ENCODE measurements at places on chromosomes 11 and 22.

- no peak for DNase-seq
Measured at GRCh38 chr11:24453129-24453718, 43.6 kb upstream of the LUZP2 start.

GRCh38 chr22:38652859-38653258 lies 3.3 kb downstream of the FAM227A start:
- no peak for DNase-seq

GRCh38 chr22:36383110-36383581 lies 4.6 kb downstream of the MYH9 start:
- peak; percentile 42 for DNase-seq

- no peak for DNase-seq
Measured at GRCh38 chr11:46976182-46976854, 39.8 kb downstream of the CSTPP1 start.

GRCh38 chr11:26944866-26945664 lies 48.8 kb upstream of the FIBIN start:
- no peak for DNase-seq

DNA sequence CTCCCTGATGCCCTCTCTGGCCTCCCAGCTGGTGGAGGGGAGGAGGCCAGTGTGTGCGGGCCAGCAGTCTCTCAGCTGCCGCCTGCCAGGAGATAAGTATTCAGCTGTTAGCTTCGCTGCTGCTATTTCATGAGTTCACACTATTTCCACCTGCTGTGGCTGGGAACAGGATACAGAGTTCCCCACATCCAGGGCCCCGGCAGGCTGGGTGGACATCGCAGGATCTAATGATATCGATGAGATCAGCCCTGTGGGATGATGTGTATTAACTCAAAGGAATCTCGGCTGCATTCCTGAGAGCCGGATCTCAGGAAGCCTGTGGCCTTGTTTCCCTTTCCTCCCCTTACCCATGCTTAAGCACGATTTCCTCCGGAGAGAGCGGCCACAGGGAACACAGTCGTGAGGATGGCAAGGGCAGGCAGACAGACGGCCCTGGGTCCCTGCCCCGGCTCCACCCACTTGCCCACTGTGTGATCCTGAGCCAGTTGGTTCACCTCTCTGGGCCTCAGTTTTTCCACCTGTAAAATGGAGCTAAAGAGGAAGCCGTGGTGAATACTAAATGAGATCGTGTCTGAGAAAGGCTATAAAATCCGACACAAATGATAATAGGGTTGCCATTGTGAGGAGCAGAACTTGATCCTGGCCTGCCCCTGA lies 6.5 kb upstream of the PVALB start:
- no peak for DNase-seq

GRCh38 chr11:128670631-128671030 lies 23.2 kb upstream of the FLI1 start:
- DNase-seq = no peak

DNA sequence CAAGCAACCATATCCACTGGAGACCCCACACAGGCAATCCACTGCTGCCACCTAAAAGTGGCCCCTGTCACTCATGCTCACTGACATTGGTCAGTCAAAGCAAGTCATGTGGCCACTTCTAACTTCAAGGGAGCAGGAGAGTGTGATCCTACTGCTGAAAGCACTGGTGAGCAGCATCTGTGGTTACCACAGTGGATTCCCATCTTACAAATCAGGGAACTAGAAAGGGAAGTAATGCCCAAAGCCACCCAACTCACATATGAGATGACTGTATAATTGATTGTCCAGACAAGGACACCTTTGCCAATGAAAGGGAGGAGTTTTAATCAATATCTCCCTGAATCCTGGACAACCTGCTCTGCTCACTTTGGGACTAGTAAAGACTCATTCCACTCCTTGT lies 17.7 kb downstream of the RCN1 start:
- no peak for DNase-seq

DNA sequence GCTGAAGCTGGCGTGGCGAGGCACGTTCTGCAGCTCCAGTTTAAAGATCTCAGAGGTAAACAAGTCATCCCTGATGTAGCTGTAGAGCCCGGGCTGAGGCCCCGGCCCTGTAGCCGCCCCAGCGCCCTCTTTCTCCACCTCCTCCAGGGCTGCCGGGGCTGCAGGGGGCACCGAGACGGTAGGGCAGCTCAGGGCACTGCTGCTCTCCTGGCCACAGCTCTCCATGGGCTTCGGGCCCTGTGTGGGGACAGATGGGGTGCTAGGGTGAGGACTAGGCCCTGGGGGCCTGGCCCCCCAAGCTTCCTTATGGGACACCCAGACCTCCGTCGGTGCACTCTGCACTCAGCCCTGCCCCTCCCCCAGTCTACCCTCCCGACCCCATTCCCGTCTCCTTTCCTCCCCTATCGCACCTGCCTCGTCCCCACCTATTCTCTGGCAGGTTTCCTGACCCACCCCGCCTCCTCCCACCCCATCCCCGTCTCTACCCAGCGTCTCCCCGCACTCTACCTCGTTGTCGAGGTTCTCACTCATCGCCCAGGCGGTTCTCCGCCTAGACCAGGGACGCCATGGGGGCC lies 559 bp downstream of the RANBP1 start:
- DNase-seq = no peak

DNA sequence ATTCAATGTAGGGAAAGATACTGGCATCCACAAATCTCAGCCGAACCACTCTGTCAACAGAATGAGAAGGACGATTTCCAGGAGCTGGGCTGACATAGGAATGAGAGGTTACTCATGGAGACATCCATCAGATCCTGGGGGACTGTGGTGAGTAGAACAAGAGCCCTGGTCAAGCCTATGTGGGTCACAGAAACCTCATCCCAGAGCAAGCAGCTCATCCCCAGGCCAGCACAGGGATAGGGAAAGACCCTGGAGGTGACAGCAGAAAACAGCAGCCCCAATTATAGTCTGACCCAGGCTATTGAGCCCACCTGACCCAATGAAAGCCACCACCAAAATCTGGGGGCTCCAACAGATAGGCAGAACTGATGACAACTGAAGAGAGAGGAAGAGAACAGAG lies 128.0 kb upstream of the SERPIND1 start:
- no peak for DNase-seq

- DNase-seq = no peak
Measured at GRCh38 chr22:20173772-20174171, 22.9 kb upstream of the CCDC188 start.

DNA sequence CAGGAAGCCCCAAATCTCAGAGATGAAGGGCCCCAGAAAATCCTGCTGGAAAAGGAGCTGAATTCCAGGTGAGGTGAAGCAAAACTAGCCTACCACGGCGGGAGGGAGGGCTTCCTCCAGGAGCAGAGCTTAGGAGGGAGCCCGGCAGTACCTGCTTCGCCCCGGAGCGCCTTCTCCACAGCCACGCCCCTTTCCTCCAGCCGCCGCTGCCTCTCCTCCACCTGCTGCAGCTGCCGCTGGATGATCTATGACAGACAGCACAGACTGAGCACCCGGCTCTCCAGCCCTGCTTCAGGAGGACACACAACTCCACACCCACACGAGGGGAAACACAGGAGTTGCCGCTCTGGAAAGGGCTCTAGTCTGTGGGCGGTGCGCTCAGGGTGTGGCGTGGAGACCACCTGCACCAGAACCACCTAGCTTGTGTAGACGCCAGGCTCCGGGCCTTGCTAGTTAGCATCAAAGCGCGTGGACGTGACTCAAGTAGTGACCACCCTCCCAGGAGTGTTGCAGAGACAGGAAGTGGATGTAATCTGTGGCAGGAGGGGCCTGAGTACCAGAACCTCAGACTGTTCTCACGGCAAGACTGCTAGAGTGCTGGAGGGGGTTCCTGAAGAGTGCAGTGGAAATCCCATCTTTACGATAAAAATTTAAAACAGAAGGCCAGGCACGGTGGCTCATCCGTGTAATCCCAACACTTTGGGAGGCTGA lies 34.6 kb upstream of the BID start:
- DNase-seq = no peak

DNA sequence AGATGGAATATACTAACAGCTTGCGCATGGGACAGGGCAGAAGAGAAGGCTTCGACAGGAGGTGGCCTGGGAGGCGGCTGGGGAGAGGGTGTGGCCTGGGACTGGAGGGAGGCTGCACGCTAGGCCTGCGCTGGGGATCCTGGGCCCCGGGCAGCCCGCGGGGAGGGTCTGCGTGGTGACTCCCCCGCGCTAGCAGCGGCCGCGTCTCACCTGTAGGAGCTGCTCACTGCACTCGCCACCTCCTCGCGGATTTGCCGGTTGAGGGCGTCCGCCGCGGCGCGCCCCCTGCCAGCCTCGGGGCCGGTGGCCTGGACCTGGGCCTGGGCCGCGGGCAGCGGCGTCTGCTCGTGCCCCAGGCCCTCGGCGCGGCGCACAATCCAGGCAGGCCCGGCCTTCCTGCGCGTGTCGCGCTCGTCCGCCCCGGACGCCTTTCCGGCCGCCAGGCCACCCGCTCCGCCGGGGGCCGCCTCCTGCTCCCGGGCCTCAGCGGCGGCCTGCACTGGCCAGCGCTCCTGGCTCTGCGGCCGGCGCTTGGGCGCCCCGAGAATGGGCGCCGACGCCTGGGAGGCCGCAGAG lies 1.5 kb downstream of the MAP6 start:
- DNase-seq = no peak

- DNase-seq = no peak
Measured at GRCh38 chr22:36682811-36683210, 20.7 kb downstream of the CACNG2 start.

- DNase-seq = no peak
Measured at GRCh38 chr22:27462190-27462589, 339.4 kb downstream of the MN1 start.

DNA sequence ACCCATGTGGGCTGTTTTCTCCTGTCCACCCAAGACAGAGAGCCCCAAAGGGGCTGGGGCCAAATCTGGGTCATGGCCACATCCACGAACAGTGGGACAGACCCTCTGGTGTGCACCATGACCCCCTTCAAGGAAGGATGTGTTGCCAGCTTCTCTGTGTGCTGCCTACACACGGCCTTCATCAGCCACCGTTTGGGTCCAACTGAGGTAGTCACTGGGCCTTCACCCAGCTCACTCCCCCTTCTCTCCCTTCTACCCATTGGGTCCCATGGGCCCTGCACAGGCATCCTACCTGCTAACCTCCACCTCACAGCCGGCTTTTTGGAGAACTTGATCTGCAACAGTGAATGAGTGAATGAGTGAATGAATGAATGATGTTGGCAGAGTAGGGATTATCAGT lies 1484.9 kb downstream of the BRD1 start:
- DNase-seq = no peak

DNA sequence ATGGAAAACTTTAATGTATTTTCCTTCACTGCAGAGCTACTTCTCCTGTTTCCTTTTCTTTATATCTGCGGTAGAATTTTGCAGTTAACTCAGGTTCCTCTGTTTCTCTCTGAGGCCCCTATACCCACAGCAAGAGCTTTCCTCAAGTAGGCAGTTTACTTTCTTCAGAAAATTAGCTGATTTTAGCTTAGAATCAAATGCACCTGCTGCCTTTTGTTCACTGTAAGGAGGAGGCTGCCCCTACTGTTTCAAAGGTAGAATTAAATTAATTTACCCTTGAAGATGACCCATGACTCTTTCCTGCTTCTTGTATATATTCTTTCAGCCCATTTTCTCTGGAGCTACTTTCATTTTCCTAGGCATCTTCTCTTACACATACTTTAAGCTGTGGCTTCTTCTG lies 68.7 kb upstream of the GDPD4 start:
- DNase-seq = no peak

GRCh38 chr11:66951927-66952337 lies 6.3 kb downstream of the PC start:
- no peak for DNase-seq

DNA sequence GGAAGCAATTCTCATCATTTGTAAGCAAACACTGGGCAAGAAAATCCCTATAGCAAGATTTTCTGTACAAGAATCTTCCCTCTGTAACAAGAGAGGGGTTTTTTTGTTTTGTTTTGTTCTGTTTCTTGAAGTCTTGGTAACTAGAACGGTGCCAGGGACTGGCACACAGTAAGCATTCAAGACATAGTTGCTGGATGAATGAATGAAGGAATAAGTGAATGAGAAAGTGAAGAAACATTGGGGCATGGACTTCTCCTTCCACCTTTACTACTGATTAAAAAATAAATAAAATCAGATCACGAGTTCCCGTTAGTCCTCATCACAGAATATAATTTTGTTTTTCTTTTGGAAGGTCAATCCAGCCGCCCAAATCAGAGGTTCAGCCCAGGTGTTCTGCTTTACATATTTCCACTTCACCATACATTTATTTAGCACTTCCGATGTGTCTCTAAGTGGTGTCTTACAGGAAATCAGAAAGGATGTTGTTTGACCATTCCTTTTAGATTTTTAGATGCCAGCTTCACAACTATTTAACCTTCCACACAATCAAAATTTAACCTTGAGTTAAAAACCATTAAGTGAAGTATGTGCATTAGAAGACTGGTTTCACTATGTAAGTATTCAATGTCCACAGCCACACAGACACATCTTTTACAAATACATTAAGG lies 281.2 kb downstream of the CADM1 start:
- DNase-seq = no peak

GRCh38 chr11:62889484-62890437 lies 9.1 kb downstream of the SLC3A2 start:
- no peak for DNase-seq

- DNase-seq = no peak
Measured at GRCh38 chr11:88293931-88294330, 43.6 kb downstream of the CTSC start.

- DNase-seq = no peak
Measured at GRCh38 chr11:15945726-15946125, 410.6 kb downstream of the SOX6 start.

- DNase-seq = no peak
Measured at GRCh38 chr11:312092-312816, 1.6 kb upstream of the IFITM1 start.

- DNase-seq = no peak
Measured at GRCh38 chr11:93000511-93001476, 31.3 kb downstream of the MTNR1B start.

DNA sequence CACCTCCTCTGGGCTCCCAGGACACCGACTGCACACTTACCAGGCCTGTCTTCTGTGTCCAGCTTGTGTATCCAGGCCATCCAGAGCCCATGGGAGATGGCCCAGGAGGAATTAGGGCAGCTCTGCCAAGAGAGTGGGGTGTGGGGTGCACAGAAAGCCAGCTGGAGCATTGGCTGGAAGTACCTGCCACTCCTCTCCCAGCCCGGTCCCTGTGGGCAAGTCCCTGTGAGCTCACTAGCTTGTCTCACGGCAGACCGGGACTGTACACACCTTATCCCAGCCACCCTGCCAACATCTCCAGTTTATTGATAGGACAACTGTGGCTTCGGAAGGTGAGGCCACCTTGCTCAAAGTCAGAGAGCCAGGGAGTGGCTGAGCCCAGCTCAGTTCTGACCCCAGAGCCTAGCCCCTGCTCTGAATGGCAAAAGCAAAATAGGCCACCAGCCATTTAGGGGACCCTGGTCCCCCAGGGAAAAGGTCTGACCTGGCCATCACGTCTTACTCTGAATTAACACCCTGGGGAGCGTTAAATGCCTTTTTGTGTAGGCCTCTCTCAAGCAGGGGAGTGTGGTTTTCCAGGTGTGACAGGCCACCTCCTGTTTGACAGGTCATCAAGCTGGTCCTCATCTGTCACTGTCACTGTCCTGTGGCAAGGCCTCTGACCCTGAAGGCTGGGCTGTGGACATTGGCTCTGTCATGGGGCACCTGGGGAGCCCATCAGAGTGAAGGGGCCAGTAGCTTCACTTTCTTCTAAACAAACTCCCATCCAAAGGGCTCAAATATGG lies 15.1 kb downstream of the UQCR10 start:
- no peak for DNase-seq

Data from stimulated activated CD8-positive, alpha-beta memory T cell treated with anti-CD3 and anti-CD28 coated beads, Interleukin-4, amount 100 ng/mL, for 4 hours (primary cell).